Hepatic stellate cell (primary cell): ENCODE measurements at places on chromosomes 3 and 15.
A peak's percentile ranks its signal among the peaks of the same experiment; 100 is the strongest.

DNA sequence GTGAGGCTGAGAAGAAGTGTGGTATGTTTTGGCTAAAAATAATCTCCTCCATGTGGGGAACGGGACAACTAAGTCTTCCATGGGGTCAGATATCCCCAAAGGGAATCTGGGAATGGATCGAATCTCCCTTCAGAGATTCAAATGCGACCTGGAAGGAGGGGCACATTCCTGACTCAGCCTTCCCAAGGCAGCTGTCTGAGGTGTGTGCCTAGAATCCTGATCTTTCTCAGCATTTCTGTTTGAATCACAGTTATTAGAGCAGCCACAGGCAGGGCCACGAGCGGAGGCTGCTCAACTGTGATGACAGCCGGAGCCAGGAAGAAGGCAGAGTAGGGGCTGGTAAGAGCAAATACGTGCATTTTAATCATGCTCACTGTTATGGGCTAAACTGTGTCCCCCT is 135.1 kb downstream of the ADAMTS17 start:
- DNase-seq, result no peak

DNA sequence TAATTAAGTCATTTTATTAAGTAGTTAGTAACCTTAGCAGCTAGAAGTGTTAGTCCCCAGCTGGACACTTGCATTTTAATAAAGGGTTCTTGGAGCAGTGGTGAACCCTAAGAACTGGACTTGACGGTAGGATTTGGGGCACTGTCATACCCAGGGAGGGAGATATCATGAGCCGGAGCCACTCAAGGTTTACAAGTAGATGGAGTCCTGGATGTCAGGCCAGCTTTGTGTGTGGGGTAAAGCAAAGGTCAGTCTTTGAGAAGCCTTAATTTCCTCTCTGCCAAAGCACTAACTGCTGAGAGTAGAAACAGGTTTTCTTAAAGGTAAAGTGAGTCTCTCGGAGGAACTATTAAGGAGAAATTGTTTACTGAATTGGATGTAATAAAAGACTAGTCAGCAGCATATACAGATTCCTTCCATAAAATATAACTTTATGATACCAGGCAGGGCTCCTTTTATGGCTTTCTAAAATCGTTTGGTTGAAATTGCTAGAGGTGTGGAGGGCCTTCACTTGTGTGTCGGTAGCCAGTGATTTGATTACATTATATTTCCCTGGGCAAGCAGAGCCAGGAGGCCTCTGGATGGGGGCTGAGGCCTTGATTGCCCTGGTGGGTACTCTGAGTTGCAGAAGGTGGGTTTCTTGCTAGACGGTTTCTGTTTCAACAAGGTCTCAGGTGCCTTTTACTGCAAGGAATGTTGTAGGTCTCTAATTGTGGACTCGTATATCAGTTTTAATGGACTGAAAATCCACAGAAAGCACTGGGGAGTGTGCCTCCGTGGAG is 23.1 kb downstream of the SQOR start:
- DNase-seq, result no peak

DNA sequence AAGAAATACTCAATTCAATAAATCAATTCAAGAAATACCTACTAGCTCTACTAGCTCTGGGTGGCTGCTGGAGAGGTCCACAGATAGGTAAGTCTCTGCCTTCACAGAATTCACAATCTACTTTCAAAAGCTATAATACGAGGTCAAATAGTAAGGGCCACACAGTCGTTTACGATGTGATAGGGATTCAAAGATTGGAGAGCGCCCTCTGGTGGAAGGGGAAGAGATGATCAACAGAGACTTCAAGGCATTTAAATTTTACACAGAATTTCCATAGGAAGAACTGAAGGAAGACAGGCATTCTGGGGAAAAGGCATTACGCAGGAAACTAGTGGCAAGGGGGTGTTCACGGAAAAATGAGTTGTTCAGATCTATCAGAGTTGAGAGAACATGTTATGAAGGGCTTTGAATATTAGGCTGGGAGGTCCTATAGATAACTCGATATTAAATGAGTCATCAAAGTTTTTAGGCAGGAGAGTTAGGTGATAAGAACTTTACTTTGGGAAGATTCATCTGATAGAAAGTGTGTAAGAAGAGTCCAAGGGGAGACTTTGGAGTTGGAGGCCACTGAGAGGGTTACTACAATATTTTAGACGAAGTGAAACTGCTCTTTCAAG is 128.8 kb downstream of the FRMD5 start:
- peak; percentile 9 for DNase-seq

- no peak for DNase-seq
These were observed 244.6 kb downstream of the STXBP5L start for GRCh38 chr3:121152573-121152972.

DNA sequence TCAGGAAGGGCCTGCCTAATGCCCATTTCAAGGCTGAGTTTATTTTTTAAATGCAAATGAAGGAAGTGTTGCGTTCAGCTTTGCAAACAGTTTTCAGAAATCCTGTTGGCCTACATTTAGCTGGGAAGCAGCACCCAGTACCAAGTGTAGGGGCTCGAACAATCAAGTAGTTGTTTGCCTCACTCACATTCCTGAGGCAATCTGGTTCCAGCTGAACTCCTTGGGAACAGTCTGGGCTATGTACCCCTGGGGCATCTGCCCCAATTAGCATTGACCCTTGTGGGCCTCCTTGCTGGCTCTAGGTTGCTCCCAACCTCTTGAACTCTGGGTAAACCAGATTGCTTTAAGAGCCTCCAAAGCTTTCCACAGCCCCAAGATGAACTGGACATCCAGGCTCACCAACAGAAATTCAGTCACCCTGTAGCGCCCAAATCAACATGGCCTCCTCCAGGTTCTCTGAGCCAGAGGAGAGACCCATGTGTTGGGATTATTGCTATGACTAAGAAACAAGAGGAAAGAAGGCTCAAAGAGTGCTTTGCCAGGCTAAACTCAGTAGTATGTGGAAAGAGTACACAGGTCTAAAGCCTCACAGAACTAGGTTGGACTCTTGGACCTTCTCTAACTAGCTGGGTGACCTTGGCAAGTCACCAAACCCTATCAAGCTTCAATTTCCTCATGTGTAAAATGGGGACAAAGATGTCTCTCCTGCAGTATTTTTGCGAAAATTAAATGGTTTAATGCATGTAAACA is 532.7 kb downstream of the SOX2 start:
- no peak for DNase-seq
